Stimulated activated CD4-positive, alpha-beta T cell treated with anti-CD3 and anti-CD28 coated beads, Interleukin-2, amount 100 ng/mL, for 24 hours (primary cell): ENCODE measurements at places on chromosomes 2 and 18.

DNA sequence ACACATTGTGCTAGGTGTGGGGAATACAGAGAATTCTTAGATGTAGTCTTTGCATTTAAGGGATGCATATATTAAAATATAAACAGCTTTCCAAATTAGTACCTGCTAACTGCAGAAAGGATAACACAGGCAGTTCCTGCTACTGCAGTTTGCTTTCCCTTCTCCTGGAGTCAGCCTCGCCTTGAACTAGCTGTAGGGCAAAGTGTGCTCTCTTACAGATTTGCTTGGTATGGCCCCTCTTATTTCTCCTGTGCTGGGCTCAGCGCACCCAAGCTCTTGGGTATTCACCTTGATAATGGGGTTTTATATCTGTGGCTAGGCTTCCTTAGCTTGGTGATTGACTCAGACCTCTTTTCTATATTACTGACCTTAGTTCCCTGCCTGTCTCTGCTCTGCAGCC, 108.4 kb upstream of the PNPT1 start:
- DNase-seq: no peak

DNA sequence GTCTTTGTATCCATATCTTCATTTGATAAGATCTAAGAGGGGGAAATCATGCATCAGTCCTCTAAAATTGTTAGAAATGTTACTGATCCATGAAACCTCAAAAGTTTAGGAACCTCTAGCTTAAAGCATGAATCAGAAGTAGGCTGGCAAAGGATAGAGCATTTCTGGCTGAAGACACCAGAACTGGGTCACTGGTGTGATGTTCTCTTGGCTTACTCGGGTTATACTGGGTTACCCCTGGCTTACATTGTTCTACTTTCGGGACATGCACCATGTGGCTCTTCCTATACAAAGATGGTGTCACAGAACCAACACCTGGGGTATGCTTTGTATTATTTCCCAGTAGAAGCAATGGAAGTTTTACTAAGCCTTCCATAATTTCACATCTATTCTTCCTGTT, 83.2 kb upstream of the TNP1 start:
- DNase-seq: no peak

DNA sequence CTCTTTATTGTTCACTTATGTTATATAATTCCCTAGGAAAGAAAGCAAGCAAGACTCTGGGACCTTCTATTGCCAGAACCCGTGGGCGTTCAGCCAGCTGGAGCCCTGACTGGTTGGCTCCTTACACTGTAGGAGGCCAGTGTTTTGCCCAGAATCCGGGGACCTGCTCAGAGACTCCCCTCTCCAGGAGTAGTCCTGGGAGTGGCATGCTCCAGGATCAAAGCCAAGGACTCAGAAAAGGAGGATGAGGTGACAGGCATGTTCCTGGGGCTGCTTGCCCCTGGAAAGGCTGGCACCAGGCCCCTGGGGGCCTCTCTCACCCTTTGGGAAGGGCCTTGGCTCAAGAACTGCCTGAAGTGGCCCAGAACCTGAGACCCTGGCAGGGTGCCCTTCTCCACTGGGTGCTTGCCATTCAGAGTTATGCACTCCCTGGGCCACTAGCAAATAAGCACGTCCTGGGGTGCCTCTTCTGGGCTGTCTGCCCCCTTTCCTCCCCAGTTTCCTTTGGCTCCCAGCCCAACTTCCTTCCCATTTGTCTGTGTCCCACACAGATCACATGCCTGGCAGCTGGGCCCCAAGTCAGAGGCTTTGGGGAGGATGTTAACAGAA, 19.6 kb upstream of the KIF3C start:
- DNase-seq: no peak

- DNase-seq: peak; percentile 60
These were observed 38.5 kb downstream of the LPIN1 start for GRCh38 chr2:11784747-11785610.

- no peak for DNase-seq
These were observed 322.1 kb downstream of the AGPS start for GRCh38 chr2:177714704-177715103.

DNA sequence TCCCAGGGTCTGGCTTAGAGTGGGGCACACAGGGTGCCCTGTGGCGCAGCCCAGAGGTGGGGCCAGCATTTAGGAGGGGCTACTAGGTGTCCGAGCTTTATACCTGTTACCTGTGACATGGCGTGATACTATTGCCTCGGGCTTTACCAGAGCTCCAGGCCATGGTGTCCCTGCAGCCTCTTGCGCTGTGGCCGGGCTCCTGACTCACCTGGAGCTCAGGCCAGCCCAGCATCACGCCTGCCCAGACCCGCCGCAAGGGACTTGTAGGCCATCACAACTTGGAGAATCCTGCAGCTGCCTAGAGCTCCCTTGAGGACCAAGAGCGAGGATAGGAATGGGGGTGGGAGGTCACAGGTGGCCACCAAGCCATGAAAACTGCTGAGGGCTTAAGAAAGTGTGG, 8.0 kb downstream of the INHBB start:
- no peak for DNase-seq

DNA sequence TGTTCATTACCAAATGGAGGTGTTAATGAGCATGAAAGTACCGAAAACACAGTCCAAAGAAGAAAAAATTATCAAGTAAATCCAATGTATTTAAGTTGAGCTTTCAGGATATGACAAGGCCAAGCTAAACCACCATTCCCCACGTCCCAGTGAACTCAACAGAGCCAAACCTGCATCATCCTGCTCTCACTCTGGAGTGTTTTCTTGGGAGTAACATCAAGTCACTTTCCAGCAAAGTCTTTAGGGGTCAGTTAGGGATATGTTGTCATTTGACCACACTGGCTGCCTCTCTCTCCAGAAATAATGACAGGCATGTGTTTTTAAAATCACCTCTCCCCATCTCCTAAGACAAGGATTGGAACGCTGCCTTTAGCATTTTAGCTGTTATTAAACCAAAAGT, 140.5 kb downstream of the SRBD1 start:
- no peak for DNase-seq

DNA sequence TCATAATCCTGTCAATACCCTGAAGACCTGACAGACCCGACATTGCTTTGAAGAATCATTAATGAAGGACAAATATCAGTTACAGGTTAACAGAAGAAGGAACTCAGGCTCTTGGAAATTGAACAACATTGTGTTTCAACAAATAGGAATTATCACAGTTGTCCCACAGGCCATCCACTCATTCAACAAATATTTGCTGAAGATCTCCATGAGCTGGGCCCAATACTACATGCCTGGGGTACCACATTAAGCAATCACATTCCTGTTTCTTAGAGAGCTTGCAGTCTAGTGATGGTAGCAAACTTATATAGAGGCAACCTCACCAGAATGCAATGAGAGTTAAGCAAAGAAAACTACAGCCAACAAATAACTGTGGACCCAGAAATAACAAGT, 671.6 kb upstream of the ACVR2A start:
- DNase-seq: no peak

GRCh38 chr2:106642679-106643078, 155.5 kb downstream of the CD8B2 start:
- no peak for DNase-seq

DNA sequence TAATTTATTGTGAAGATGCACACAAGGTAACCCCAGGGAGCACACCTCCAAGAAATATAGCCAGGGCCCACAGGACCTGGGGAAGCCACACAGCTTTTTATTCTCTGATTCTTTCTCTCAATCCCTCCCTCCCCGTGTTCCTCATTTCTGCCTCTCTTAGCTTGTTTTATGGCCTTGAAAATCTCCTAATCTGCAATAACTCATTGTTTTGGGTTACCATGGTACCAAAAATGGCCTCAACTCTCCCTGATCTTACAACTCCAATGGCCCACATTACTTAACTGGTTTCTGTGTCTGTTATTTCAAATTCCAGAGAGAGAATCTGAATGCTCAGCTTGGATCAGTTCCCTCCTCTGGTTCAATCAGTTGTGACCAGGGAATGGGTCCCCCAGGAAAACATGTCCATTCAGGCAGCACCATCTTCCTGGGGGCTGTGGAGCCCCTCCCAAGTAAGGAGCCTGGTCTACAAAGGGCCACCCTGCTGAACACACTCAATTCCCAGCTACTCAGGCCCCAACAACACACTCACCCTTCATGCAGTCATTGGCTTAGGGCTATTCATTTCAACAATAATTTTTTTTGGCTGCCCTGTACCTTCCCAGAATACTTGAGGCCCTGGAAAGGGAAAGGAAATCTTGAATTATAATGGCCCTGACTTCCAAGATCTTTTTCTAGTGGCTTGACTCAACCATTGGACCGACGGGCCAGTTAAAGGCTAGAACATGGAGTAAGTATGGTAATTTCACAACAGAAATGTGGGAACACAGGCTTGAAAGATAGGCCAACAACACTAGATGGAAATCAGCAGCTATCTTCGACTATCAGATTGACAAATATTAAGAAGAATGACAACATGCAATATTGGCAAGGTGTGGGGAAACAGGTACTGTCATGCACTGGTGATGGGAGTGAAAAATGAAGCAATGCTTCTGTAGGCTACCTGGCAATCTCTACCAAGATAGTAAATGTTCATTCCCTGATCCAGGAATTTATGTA, 41.6 kb upstream of the ST3GAL5 start:
- DNase-seq: no peak

DNA sequence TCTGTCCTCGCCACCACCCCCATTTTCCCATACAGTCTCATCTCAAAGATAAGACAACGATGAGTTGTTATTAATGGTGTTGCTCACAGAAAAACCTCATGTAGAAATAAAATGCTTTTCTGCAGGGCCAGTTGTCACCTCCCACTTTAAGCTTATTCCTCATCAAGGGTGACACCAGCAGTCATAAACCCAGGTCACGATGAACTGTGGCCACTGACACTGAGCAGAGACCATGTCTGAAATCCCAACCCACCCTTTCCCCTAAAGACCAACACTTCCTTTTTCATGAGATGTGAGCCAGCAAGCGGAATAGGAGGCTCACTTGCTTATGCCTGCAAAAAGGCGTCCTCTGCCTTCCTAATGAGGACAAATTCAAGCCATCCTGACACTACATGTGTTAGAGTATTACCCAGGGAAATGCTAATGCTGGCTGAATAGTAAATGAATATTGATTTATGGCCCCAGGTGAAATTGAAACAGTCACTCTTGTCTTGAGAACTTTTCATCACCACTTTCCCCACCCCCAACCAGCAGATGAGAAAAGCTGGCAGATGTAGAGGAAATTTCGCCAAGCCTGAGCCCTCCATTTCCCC, 228.4 kb downstream of the MGAT5 start:
- DNase-seq: no peak

- no peak for DNase-seq
These were observed 42.6 kb downstream of the ASAP2 start for GRCh38 chr2:9249020-9249800.

DNA sequence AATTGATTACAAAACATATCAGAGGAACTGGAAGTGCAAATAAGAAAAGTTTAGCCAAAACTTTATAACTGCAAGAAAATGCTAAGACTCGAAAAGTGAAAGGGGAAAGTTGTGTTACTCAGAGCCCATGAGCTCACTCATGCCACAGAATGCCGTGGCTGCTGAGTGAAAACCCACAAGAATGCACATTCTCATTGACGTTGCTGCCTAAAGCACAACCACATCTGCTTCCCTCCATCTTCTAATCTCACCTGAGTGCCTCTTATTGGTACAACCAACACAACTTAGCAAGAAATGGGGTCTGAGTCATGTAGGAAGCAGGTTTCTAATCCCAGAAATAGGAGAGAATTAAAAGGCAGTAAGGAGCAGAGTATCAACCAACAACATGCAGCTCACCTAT, 259.7 kb downstream of the LNPK start:
- DNase-seq: no peak

- DNase-seq: no peak
These were observed 37.4 kb downstream of the ARL4C start for GRCh38 chr2:234459401-234460009.

DNA sequence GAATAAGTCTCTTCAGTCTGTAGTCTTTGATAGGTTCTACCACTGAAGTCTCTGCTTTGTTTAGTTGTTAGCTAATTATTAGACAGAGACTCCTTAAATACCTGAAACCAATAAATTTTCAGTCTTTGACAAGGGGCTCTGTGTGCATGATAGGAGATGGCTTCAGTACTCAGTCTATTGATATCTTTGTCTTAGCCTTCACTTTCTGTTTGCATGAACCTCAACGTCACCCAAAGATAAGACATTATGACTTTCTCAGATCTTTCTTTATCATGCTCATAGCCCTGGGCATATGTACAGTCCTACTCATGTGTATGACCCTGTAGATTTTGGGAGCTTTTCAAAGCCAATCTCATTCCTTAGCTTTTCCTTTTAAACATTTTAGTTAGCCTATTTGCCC, 183.5 kb upstream of the GCFC2 start:
- no peak for DNase-seq

GRCh38 chr18:28007841-28008240, 169.1 kb downstream of the CDH2 start:
- no peak for DNase-seq

GRCh38 chr2:48251437-48252148, 278.4 kb upstream of the STON1 start:
- no peak for DNase-seq

DNA sequence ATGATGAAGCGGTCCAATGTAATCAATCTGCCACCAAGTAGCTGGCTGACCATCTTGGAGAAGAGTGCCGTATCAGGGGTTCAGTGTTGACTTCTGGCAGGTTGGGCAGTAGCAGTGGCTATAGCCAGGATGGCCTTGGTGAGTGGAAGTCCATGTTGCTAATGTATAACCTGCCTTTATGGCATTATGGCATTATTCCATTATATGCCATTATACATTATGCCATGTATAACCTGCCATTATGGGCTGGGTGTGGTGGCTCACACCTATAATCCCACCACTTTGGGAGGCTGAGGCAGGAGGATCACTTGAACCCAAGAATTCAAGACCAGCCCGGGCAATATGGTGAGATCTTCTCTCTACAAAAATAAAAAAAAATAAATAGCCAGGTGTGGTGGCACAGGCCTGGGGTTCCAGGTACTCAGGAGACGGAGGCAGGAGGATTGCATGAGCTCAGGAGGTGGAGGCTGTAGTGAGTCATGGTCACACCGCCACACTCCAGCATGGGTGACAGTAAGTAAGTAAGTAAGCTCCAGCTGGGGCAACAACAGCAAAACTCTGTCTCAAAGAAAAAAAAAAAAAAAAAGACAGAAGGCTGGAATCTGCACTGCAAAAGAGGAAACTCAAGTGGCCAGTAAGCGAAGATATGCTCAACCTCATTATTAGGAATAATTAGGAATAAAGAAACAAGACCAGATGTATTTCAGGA, 24.4 kb upstream of the EMILIN2 start:
- DNase-seq: no peak

DNA sequence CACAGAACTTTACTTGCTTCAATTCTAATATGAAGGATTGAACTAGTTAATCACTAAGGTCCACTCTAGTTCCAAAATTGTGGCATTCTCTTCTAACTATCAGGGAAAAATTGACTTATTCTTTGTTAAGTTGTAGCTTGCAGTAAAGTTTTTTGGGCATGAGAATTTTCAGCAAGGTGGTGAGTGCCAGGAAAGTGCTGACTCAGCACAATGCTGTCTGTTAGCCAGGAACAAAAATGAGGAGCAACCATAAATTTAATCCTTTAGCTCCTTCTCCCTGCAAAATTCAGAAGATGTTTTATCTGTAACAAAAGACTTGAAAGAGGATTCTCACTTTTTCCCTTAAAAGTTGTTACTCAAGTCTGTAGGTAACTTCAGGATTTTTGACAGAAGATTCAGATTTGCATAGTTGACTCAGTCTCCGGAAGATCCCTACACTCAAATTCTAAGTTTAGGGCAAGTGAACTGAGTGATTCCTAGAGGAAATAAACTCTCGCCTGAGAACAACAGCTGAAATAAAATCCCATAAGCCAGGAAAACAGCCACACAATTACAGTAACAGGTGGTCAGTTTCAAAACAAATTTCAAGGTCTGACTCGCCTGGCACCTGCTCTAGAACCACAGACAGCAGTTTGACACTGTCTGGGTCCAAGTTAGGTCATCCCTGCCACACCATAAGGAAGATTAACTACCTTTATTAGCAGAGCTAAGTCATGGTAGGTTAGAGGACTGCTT, 20.2 kb upstream of the DARS1 start:
- DNase-seq: no peak
